NCI-H1694 (cell line): ENCODE measurements at places on chromosomes 7 and 10.

DNA sequence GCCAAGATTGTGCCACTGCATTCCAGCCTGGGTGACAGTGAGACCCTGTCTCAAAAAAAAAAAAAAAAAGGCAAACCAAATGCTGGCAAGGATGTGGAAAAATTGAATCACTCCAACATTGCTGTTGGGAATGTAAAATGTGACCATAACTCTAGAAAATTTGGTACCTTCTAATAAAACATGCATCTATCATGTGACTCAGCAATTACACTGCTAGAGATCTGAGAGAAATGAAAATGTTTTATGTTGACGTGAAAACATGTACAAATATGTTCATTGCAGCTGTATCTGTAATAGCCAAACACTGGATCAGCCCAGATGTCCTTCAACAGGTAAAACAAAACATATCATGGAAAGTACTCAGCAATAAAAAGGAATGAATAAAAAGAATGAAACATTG, 30.8 kb upstream of the SAR1A start:
- DNase-seq: no peak

GRCh38 chr7:127809261-127809702, 157.3 kb downstream of the SND1 start:
- DNase-seq: peak; percentile 76

- DNase-seq: no peak
These were observed 194.0 kb upstream of the PRPS1L1 start for GRCh38 chr7:18221377-18222293.

GRCh38 chr10:83078160-83078559, 1061.1 kb upstream of the GHITM start:
- DNase-seq: no peak

GRCh38 chr10:114665406-114665805, 7.3 kb upstream of the ABLIM1 start:
- DNase-seq: no peak
